Cardiac ventricle fibroblast (primary cell): ENCODE measurements at places on chromosomes 5 and 9. TPM values are rescaled to one million over a fixed set of nuclear protein-coding genes. Genes with fewer than 3 reads are reported as not detected.

Gene DMGDH
- total RNA-seq, result 1.1 and 2.2 TPM in 2 replicates

Gene WNT8A
- total RNA-seq, result not detected in 2 replicates

Gene TAF11L10
- not detected in 2 replicates for total RNA-seq

Gene SH3PXD2B
- total RNA-seq, result 90.6 and 102 TPM in 2 replicates
